ENCODE measurements at places on chromosomes 4 and X.

DNA sequence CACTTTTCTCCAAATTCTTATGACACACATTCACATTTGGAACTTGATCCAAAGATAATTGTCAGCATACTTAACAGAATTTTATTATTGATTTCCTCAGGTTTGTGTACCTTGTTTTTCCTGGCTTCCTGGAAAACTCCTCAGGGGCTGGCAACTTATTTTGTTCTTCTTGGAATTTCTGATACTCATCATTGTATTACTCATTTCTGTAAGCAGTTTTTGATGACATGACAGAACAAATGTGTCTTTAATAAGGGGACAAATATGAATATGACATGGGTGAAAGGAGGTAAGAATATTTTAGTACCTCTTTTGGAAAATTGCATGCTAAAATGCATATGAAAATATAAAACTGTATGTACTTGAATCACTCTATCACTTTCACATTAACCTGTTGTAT lies 237.8 kb downstream of the ADGRL3 start:
- no peak for DNase-seq
- no peak overlapping the region for H3K27ac ChIP-seq
- H3K4me3 ChIP-seq: no peak overlapping the region
- no peaks in the 10 kb centered on the region for H3K36me3 ChIP-seq
- no peaks in the 10 kb centered on the region for H3K27me3 ChIP-seq
- H3K4me1 ChIP-seq: no peaks in the 10 kb centered on the region

GRCh38 chr4:53189011-53189410 lies 176.8 kb downstream of the SCFD2 start:
- H3K36me3 ChIP-seq: no peaks in the 10 kb centered on the region
- no peak overlapping the region for H3K27ac ChIP-seq
- no peak for DNase-seq
- H3K27me3 ChIP-seq: no peaks in the 10 kb centered on the region

GRCh38 chr4:24042094-24042493 lies 152.2 kb upstream of the PPARGC1A start:
- no peak overlapping the region for H3K27ac ChIP-seq
- DNase-seq: no peak
- H3K4me3 ChIP-seq: no peak overlapping the region
- no peaks in the 10 kb centered on the region for H3K4me1 ChIP-seq
- H3K36me3 ChIP-seq: no peaks in the 10 kb centered on the region
- H3K27me3 ChIP-seq: no peaks in the 10 kb centered on the region

DNA sequence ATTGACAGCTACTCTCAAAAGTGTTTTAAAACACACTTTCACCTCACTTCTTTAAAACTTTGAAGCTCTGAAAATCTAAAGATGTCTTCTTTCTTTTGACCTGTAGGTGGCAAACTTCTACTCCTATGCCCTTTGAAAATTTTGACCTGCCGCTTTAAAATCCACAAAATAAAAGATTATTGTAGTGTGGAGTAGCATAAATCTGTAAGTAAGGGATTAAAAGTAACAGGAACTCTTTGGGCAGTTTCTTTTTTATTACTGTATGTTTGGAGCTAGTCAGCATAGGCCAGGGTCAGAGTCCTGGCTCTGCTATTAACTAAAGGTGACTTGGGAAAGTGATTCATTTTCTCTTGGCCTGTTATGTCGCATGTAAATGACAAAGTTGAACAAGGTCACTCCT lies 25.5 kb downstream of the BBS12 start:
- no peak overlapping the region for H3K27ac ChIP-seq
- H3K4me1 ChIP-seq: no peaks in the 10 kb centered on the region
- DNase-seq: no peak
- H3K4me3 ChIP-seq: no peak overlapping the region

GRCh38 chrX:41381685-41382084 lies 47.7 kb downstream of the DDX3X start:
- peak overlapping the region; percentile 24 for H3K27ac ChIP-seq
- peaks cover 10% of the 10 kb centered on the region for H3K27me3 ChIP-seq

DNA sequence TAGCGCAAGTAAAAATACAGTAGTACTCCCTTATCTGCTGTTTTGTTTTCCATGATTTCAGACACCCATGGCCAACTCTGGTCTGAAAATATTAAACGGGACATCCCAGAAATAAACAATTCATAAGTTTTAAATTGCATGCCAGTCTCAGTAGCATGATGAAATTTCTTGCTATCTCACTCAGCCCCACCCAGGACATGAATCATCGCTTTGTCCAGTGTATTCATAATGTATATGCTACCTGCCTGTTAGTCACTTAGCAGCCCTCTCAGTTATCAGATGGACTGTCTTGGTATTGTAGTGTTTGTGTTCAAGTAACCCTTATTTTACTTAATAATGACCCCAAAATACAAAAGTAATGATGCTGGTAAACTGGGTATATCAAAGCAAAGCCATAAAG lies 158.2 kb upstream of the DDIT4L start:
- no peak overlapping the region for H3K27ac ChIP-seq
- H3K4me1 ChIP-seq: no peaks in the 10 kb centered on the region
- no peaks in the 10 kb centered on the region for H3K27me3 ChIP-seq
- no peaks in the 10 kb centered on the region for H3K36me3 ChIP-seq

DNA sequence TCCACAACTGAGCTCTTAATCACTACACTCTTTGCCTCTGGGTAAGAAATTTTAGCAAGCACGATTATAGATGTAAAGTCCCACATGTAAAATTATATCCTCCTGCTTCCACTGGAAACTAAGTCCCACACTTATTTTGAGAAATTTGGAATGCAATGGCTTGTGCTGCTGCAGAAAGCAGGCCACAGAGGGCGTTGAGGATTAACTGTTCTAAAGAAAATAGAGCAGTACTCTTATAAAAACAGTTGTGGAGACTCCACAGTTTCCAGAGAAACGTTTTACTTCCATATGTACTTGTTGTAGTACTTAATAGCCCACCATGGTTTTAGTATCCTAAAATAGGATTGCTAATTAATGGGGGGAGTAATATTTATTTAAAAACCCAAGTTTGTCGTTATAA lies 1.7 kb upstream of the CENPC start:
- no peaks in the 10 kb centered on the region for H3K27me3 ChIP-seq
- no peak overlapping the region for H3K4me3 ChIP-seq
- no peaks in the 10 kb centered on the region for H3K4me1 ChIP-seq
- no peak overlapping the region for H3K27ac ChIP-seq

DNA sequence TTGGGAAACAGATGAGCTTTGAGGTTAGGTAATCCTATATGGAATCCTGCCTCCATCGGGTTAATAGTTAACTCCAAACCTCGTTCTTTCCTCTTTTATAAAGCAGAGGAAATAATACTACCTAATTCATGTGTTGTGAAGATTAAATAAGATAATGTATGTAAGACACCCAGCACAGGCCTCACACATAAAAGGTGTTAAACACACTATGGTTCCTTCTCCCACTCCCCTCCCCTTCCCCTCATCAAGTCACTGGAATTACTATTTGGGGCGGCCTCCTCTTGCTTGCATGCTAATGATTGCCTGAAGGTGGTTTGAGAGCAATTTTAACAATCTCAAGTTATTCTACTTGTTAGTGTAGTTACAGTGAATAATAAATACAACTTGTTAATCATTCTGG lies 404.4 kb upstream of the RASGEF1B start:
- no peaks in the 10 kb centered on the region for H3K36me3 ChIP-seq
- no peak overlapping the region for H3K27ac ChIP-seq
- no peak for DNase-seq
- no peaks in the 10 kb centered on the region for H3K27me3 ChIP-seq
- no peaks in the 10 kb centered on the region for H3K4me1 ChIP-seq

- H3K4me3 ChIP-seq: no peak overlapping the region
- no peak for DNase-seq
- peaks cover 8% of the 10 kb centered on the region for H3K36me3 ChIP-seq
- H3K4me1 ChIP-seq: peaks cover 8% of the 10 kb centered on the region
- H3K27me3 ChIP-seq: no peaks in the 10 kb centered on the region
- H3K27ac ChIP-seq: peak overlapping the region; percentile 62
Observed at GRCh38 chr4:8393593-8394038, 46.9 kb downstream of the ACOX3 start.

DNA sequence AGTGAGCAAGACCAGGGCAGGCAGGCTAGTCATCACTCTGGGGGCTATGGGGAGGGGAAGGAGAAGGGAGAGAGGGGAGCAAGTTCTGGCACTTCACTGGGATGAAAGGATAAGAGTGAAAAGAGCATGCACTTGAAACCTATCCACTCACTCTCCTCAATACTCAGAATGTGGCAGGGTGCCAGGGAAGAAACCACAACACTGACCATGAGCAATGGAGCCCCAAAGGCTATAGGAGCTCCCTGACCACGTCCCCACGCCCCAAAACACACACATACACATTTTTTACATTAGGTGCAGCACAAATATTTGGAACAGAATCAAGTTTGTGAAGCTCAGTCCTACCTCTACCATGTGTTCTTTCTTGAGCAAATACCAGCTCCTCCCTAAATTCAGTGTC lies 132.2 kb downstream of the IDS start:
- DNase-seq: no peak
- no peak overlapping the region for H3K4me3 ChIP-seq
- H3K36me3 ChIP-seq: no peaks in the 10 kb centered on the region
- no peak overlapping the region for H3K27ac ChIP-seq
- no peaks in the 10 kb centered on the region for H3K4me1 ChIP-seq
- no peaks in the 10 kb centered on the region for H3K27me3 ChIP-seq

DNA sequence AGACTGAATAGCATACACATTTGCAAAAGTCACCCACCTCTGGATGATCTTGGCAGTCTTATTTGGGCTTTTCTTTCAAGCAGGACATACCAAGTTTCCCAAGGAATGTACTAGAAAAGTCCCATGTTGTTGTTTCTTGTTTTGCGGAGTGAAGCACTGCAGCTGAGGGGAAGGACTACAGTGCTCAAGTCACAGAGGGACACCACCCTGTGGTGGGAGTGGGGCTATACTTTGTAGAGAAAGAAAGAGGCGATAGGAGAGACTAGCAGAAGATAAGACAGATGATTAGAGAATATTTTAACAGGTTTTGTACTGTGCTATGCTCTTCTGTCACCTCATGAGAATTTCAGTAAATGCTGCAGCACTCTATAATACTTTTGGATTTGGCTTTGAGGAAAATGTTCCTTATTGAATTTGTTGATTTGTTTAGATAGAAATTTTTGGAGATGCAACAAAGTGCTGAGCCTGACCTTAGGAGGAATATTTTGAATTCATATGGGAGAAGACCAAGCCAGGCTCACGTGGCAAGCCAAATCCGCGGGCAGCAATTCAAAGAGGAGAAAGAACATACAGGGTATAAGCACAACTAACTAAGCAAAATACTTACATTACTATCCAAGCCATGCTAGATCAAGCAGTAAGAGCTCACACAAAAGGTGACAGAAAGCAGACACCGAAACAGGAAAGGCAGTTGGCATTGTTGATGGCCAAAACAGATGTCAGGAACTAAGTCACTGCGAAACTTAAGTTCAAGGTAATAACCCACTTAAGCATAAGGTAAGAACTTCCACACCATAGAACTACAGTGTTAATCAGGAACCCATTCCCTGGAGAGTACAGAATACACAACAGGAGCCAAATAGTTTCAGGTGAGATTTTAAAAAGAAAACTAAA lies 280.3 kb upstream of the INTU start:
- no peaks in the 10 kb centered on the region for H3K4me1 ChIP-seq
- DNase-seq: peak; percentile 16
- no peaks in the 10 kb centered on the region for H3K36me3 ChIP-seq
- H3K27me3 ChIP-seq: no peaks in the 10 kb centered on the region
- no peak overlapping the region for H3K4me3 ChIP-seq

DNA sequence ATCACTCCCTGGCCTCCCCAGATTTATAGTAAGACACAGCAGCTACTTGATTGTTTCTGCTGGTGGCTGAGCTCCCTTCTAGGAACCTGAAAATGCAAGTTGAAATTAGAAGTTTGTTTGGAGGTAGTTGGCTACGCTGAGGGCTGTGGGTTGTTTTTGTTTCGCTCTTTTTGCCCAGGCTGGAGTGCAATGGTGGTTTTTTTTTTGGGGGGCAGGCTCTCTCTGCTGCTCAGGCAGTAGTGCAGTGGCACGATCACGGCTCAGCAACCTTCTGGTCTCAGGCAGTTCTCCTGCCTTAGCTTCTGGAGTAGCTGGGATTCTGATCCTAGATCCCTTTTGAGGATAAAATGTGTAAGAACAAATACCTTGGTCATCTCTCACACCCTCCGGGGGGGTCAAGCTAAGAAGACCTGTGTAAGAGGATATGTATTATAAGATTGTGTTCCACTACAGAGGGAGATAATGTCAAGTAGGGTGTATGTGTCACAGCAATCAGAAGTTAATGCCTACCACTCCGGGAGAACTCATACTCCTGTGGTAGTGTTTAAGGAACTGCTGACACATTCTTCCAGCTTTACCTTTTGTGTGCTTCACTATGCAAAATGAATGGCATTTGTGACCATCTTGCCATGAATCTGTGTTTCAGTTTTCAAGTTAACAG lies 9.7 kb downstream of the JADE1 start:
- no peaks in the 10 kb centered on the region for H3K36me3 ChIP-seq
- H3K4me1 ChIP-seq: peaks cover 2% of the 10 kb centered on the region
- no peak overlapping the region for H3K4me3 ChIP-seq
- no peak overlapping the region for H3K27ac ChIP-seq
